NCI-H1092 treated with DMSO at 0.1 percent for 48 hours (cell line): ENCODE measurements at places on chromosomes 3 and 15.

DNA sequence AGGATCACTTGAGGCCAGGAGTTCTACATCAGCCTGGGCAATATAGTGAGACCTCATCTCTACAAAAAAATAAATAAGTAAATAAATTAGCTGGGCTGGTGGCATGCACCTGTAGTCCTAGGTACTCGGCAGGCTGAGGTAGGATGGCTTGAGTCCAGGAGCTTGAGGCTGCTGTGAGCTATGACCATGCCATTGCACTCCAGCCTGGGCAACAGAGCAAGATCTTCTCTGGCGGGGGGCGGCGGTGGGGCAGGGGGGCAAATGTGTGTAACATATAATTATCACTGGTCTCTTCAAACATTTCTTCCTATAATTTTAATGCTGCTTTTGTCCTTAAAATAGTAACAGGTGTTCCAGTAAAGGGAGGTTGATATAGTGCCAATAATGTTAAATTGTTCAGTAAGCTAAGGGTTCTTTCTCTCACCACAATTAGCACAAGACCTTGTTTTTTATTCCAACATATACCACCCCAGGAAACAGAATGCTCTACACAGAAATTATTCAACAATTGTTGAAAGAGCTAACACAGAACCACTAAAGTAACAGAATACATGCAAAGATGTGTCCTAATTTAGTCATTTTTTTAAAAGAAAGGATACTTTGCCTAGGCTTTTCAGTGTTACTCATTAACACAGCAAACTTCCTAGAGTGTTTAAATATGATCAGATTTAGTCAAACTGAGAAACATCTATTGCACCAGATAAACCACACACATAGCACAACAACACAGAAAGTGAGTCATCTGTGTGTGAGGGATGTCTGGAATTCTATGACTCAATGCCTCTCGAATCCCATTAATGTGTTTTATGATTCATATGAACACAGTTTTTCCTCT, 29.1 kb downstream of the ANKRD28 start:
- no peak for DNase-seq

DNA sequence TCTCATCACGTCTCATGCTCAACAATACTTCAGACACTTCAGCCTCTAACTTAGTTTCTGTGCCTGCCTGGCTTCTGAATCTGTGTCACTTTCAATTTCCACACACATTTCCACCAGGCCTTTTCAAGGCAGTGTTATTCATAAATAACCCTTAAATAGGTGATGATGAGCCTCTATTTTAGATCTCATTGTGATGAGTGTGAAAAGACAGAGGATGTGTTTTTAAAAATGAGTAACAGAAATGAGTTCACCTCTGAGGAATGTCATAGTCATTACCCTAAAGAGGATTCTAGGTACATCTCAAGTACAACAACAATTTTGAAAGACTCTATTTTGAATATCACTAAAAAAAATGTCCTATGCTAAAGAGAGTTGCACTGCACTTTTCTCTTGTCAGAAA, 64.6 kb downstream of the STAC start:
- no peak for DNase-seq

GRCh38 chr3:43095370-43095769, 10.5 kb downstream of the POMGNT2 start:
- no peak for DNase-seq

DNA sequence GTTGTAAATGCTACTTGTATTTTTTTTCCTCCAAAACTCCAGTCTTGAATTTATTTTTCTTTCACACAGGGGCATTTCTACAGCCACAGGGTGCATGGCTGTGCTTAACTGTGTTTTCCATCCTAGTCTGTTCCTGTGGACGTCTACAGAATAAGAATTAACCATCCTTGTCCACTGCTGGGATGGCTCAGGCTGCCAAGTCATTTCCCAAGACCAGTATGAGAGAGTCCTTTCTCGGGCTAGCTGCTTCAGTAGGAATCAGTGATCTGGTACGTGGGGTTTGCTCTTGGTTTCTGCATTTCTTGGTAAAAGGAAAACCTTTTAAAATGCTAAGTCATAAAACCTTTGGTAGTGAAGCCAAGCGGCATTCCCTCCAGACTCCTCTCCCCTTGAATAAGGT, 29.8 kb downstream of the CHDH start:
- DNase-seq: no peak

DNA sequence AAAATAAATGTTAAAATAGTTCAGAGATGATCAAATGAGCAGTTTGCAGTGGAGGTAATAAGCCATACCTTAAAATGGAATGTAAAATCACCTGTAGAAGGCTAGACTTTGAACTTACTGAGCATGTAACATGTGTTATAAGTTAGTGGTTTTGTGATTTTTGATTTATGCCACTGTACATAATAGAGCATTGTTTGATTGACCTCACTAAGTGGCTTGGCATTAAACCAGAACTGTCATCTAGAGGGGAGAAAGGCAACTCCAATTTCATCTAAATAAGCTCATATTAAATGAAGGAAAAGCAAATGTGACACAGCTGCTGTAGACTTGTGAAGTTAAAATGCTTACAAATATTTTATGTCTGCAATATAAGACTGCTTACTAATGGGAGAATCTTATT, 387.9 kb downstream of the ZIC1 start:
- no peak for DNase-seq

DNA sequence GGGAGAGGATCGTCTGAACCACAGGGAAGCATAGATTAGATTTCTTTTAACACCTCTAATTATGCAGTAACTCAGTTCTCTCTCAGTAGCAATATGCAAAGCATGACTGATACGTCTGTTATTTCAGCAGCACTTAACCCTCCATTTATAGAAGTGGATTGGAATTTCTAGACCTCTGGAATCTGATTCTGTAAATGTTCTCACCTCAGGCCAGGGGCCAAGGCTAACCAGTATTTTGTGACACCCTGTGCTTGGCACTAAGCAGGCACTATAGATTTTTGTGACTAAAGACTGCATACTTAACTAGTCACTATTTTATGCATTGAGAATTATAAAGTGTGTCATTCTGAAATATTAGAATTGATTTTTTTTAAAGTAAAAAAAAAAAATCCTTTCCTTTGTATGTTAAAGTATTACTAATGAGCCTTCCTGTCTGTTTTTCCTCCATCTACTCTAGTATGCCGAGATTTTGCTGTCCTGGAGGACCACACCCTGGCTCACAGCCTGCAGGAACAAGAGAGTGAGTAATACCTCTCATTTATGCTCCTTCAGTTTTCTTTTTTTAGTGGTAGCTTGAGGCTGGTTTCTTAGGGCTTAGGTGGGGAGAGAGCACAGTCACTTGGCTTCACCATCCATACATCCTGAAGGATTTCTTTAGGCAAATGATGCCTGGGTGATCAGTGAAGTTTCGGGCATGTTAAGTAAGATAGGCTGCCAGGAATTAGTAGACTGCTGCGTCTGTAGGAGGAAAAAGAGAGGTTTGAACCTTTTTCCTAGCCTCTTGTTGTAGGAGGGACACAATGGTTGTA, 26.5 kb upstream of the UTS2B start:
- no peak for DNase-seq

DNA sequence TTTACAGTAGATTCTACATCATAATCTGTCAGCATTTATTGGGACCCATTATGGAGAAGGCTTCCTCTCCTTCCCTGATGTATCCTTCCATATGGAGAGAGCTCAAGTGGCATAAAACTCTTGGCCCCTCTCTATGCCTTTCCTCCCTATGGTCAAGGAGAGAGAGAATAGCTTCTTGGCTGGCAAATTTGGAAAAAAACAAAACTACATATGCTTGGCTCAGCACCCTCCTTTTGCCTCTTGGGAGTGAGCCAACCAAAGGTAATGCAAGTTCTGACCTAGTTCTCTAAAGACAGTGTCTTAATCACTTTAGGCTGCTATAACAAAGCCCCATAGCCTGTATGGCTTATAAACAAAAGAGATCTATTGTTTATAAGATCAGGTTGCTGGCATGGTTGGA, 37.5 kb downstream of the C3orf70 start:
- no peak for DNase-seq

DNA sequence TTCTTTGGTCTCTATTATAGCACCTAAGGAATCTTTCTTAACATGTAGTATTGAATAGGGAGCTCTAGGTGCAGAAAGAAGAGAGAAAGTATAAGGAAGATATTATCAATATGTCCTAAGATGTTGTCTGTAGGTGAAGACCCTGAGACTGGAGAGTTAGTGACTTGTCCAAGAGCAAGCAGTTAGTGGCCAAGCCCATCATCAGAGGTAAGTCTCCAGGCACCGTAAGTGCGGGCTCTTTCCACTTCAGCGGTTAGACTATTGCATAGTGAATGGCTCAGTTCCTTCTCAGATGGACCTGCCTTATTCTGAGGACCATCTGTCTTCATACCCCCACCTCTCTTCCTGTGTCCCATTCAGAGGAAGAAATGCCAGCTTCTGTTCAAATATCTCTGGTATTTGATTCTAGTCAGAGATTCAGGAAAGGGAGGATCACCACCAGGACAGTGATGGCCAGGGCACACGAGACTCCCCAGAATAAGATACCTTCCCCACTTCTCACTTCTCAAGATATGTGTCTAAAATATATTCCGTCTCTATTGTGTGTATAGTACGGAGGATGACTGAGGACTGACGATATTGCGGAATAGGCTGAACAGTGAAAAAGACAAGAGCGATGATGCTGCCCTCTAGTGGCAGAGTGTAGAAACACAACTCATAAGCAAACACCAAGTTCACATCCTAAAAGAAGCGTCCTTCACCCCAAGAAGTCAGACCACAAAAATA, 19.1 kb upstream of the ADGRG7 start:
- DNase-seq: peak; percentile 40

DNA sequence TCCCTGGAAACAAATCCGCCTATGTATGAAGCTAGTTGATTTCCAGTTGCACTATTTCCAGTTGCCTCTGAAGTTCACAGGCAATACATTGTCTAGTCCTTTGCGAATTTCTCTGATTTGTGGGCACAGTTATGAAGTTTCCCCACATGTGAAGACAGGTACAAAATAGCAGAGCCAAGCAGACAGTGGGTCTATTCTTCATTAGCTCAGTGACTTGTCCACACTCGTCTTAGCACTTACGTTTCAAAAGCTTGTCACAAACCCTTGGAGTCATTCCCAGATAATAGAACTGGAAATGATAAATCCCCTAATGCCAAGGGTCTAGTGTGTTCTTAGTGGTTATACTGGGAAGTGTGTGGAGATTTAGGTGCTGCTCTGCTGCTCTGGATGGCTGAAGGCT, 14.5 kb downstream of the SRPRB start:
- DNase-seq: no peak

- DNase-seq: no peak
These were observed 53.7 kb downstream of the CD47 start for GRCh38 chr3:108036984-108037741.

DNA sequence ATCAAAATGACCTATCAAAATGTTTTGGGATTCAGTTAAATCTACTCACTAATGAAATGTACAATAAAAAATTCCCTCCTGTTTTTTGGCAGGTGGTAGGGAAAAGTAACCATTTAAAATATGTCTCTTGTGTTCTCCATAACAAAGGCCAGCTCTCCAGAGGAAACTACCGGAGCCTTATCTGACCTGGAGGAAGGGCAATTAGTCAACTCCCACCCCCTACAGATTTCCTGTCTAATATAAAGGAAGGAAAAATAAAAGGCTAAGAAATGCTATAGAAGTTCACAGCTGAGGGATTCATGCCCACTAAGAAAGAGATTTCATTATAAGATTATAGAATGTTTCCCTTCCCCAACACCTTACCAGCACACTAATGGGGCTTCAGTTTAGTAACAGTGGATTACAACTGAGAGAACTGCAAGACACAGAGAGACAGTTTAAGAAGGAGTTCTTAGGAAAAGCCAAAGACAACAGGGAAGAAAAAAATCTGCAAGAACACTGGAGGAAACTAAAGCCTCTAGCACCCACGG, 376.5 kb upstream of the KCNMB2 start:
- DNase-seq: no peak

- DNase-seq: no peak
These were observed 216.1 kb downstream of the NAALADL2 start for GRCh38 chr3:175075269-175075668.

DNA sequence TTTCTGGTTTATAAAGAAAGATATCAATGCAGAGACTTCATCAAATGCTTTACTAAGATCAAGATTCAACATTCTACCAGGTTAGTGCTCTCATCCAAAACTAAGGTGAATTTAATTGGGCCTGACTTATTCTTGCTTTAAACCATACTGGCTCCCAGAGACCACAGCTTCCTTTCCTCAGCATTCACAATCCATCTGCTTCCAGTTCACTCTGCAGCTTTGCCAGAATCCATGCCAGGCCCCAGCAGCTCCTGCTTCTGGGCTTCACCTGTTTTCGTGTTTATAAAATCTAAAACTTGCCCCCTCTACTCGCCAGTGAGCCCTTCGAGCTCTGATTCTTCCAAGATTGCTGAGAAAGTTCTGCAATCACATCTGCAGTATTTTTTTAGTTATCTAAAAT, 2.3 kb downstream of the CPB1 start:
- DNase-seq: no peak

- DNase-seq: no peak
These were observed 23.0 kb downstream of the MKRN2 start for GRCh38 chr3:12579905-12580304.

DNA sequence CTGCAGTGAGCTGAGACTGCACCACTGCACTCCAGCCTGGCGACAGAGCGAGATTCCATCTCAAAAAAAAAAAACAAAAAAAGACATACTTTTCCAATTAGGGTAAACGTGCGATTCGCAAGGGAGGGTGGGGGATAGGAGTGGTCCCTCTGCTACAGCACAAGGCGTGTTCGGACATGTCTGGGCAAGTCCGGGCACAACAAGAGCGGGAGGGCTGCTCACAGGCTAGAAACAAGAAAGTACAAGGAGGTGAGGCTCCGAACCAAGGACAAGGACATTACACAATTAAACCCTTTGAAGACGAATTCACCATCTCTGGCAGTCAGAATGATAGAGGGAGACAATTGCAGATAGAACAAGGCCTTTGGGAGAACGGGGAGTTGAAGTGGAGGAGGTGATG, 32.2 kb upstream of the BCL2A1 start:
- no peak for DNase-seq

DNA sequence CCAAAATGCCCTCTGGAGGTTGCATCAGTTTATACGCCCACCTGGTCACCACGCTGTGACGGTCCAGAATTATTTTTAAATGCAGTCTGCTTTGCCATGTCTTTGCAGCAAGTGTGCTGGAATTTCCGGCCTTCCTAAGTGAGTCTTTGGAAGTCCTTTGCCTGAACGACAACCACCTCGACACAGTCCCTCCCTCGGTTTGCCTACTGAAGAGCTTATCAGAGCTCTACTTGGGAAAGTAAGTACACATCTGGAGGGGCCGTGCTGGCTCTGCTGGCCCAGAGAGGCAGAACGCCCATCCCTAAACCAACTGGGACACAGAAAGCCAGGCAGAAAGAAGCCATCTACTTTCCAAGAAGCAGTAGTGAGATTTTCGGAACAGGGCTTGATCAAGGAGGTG, 101.8 kb downstream of the LRRK1 start:
- no peak for DNase-seq

- no peak for DNase-seq
These were observed 103.0 kb downstream of the ISL2 start for GRCh38 chr15:76439542-76439941.

- DNase-seq: no peak
These were observed 398.9 kb upstream of the THBS1 start for GRCh38 chr15:39181940-39182339.
